NCI-H1417 (cell line): ENCODE measurements at places on chromosomes 4 and X.

GRCh38 chr4:180518906-180519305 is 1724.3 kb upstream of the TENM3 start:
- no peak for DNase-seq

DNA sequence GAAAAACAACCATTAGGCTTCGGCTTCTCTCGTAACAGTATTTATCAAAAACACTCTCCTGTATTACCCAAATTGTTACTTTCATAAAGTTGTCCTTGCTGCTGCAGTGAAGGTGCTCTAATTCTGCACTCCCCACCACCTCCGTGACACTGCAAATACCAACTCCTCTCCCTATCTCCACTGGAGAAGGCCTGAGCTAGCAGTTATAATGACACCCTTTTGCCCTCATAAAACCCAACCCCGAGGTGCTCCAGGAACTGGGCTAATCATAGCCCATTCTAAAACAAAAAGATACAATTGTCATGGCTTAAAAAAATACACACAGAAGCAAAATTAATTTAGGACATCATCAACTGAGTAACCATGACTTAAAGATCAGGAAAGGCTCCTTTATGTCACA is 59.2 kb downstream of the MAP7D2 start:
- no peak for DNase-seq

DNA sequence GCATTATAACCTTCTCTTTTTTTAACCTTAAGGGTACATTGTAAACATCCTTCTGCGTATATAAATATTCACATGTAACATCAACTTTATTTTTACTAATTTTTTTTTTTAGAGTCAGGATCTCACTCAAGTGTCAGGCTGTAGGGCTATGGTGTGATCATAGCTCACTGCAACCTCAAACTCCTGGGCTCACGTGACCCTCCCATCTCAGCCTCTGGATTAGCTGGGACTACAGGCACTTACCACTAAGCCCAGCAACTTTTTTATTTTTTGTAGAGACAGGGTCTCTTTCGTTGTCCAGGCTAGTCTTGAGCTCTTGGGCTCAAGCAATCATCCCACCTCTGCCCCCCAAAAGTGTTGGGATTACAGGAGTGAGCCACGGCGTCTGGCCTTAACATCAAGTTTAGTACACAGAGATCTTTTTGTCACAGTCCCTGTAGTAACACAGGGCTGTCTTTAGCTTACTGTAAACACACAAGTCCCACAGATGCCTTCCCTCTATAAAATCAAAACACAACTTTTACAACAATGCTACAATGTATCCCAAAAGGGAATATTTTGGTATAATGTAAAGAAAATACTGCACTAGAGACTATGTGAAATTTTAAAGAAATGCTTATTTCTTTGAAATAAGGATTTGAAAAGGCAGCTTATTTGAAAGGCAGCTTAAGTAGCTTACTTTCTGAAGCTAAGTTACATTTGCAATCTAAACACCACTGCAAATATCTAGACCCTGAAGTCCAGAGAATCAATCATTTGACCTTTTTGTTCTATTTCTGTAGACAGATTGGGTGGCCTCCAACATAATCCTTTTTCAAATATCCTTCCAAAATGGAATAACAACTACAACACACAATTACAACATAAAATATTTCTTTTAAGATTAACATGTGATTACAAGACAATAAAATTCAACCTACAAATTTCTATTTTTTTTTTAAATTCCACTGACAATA is 116.0 kb downstream of the APBB2 start:
- DNase-seq: no peak

- peak; percentile 81 for DNase-seq
Observed at GRCh38 chr4:6327220-6327917, 57.7 kb downstream of the WFS1 start.

DNA sequence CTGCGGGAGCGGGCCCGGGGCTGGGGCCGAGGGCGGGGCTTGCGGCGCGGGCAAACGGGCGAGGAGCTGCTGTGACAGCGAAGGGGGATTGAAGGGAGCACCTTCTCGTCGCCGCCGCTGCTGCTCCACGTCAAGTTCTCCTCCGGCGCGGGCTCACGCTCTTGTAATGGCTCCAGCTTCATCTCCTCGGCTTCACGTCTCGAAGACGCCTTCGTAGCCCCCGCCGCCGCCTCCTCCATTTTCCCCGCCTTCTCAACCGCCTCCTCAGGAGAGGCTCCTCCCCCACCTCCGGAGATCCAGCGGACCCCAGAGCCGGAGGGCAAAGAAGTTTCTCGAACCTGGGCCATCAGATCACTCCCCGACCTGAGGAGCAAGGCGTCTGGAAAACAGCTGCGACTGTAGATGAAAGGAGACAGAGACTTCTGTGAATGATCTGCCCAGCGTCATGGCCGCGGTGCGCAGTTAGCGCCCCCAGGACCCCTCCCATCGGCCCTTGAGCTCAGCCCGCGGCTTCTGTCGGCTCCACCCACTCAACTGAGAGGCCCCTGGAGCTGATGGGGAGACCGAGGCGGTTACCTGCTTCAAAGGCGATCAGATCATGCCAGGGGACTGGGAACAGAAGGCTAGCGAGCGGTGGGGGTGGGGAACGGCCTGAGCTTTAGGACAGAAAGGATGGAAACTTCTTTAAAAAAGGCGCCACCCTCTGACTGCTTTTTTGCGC is 895 bp downstream of the USP51 start:
- DNase-seq: peak; percentile 69

- no peak for DNase-seq
Observed at GRCh38 chr4:93317561-93317960, 511.0 kb upstream of the ATOH1 start.

- DNase-seq: no peak
Observed at GRCh38 chr4:3313556-3314228, 20.9 kb downstream of the RGS12 start.

DNA sequence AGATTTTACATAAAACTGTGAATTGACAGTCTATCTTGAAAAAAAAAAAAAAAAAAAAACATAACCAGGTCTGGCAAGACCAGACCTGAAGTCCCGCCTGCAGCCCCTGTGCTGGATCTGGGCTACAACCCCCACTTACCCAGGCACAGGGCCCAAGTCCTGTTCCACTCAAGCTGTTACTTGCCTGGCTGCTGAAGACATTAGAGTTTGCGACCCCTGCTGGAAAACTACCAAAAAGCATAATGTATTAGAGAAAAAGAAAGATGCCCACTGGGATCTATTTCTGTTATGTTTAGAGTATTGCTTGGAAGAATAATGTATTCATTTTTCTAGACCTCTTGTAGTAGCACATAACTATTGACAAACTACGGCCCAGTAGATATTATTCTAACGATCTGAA is 4.7 kb downstream of the HS3ST1 start:
- no peak for DNase-seq

GRCh38 chr4:111501946-111502345 is 643.3 kb upstream of the FAM241A start:
- no peak for DNase-seq

DNA sequence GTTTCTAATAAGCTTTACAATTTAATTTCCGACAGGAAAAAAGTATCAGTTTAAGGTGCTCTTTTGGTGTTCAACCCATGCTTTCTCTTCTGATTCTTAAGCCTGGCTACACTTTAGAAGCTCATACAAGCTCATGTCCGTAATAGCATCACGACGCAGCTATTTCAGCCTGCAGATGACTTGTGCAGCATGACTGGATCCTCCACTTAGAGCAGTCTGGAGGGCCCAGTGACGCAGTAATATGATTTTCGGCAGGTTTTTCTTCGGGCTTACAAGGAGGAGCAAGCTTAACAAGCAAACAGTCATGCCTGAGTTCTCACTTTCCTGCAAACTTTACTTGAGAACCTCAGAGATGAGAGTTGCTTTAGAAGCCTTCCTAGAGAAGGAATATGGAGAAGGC is 85.3 kb upstream of the MAML3 start:
- DNase-seq: peak; percentile 80

DNA sequence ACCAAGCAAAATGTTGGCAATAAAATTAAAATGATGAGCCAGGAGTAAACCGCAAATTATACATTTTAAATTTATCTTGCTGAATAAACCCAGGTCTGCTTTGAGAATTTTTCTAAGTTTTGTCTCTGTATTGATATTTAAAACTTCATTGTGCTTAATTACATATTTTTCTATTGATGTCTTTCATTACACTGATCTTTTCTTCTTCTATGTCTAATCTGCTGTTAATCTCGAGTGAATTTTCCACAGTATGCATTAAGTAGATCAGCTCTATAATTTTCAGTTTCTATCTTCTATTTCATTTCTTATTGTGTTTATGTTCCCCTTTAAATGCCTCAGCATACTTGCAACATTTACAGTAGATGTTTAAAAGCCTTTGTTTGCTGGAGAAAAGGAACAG is 918.7 kb downstream of the FAT4 start:
- DNase-seq: no peak

- no peak for DNase-seq
Observed at GRCh38 chr4:107255114-107255513, 219.0 kb upstream of the DKK2 start.

GRCh38 chr4:24895461-24895860 is 17.4 kb downstream of the CCDC149 start:
- no peak for DNase-seq

- no peak for DNase-seq
Observed at GRCh38 chr4:184952522-184952921, 65.8 kb upstream of the HELT start.

DNA sequence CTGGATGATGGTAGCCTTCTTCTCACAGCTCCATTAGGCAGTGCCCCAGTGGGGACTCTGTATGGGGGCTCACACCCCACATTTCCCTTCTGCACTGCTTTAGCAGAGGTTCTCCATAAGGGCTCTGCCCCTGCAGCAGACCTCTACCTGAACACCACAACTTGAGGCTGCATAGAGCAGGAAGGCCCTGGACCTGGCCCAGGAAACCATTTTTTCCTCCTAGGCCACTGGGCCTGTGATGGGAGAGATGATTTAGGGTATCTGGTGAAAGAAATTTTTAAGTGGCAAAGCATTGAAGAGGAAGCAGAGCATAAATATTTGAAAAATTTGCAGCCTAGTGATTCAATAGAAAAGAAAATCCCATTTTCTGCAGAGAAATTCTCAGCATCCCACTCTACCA is 17.3 kb downstream of the F8A3 start:
- DNase-seq: no peak

- DNase-seq: no peak
Observed at GRCh38 chr4:119106036-119107000, 29.3 kb upstream of the MYOZ2 start.

DNA sequence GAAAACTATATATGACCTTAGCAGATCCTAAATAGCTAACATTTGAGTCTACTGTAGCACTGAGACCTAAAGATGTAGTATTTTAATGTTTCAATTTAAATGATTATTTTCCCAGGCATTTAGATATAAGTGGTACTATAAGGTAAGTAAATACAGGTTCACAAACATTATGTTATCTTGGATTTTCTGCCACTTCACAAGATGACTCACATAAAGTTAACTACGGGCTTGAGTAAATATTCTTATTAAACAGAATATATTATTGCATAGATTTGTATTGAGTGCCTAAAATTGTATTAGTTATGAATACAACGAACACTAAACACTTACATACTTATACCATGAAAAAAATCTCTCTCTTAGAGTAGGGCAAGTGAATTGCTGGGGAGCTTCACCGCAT is 34.2 kb upstream of the VCX3B start:
- DNase-seq: no peak

DNA sequence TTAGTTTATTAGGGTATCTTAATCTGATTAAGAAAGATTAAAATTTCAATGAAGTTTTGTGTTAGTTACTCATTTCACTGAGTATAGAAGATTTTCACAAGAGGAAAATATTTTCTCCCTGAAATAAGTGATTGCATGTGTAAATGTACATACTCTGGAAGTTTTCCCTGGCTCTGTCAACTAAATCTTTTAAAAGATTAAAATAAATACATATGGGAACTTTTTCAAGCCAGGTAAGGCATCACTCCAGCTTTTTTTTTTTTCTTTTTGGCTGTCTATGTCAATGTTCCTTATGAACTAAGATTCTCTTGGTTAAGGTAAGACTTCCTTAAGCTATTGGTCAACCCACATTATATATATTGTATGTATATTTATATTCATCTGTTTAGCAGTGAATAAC is 117.6 kb downstream of the CBR4 start:
- no peak for DNase-seq

GRCh38 chrX:115968436-115969252 is 201.9 kb upstream of the AGTR2 start:
- peak; percentile 78 for DNase-seq

- no peak for DNase-seq
Observed at GRCh38 chrX:67545036-67545821, 1.4 kb downstream of the AR start.

GRCh38 chr4:145523117-145523516 is 41.5 kb downstream of the SMAD1 start:
- no peak for DNase-seq

- DNase-seq: peak; percentile 25
Observed at GRCh38 chr4:109078724-109079123, 223.7 kb downstream of the COL25A1 start.

DNA sequence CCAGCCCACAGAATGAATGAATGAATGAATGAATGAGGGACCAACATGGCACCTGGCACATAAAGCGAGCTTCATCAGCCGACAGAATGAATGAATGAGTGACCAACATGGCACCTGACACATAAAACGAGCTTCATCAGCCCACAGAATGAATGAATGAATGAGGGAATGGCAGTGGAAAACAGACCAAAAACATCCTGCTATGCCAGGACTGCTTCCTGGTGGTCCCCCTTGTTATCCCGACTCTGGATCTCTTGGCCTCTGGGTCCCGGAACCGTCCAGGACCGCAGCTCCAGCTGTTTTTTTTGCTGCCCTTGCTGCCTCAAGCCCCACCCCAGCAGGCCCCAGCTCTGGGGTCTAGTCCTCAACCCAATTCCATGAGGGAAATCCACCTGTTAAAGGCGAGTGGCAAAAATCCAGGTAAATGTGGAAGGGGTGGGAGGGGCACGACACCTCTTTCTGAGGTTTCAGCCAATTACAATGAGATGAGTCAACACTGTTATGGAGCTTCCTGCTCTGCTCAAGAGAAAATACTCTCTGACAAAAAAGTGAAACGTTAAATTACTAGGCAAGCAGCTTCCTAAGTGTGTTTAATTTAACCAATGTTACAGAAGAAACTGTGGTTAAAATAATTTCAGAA is 72.0 kb upstream of the MTNR1A start:
- no peak for DNase-seq

- no peak for DNase-seq
Observed at GRCh38 chr4:8913121-8913857, 41.6 kb upstream of the HMX1 start.

GRCh38 chr4:120263618-120264017 is 197.0 kb upstream of the MAD2L1 start:
- no peak for DNase-seq

- no peak for DNase-seq
Observed at GRCh38 chr4:97432551-97432950, 710.7 kb downstream of the STPG2 start.

GRCh38 chr4:101191302-101192098 is 155.8 kb downstream of the PPP3CA start:
- no peak for DNase-seq

GRCh38 chrX:134528960-134529359 is 69.0 kb downstream of the HPRT1 start:
- no peak for DNase-seq
